ENCODE measurements at places on chromosomes 7 and 10.

- DNase-seq = no peak
These were observed 65.4 kb downstream of the FANK1 start for GRCh38 chr10:125961743-125962142.

DNA sequence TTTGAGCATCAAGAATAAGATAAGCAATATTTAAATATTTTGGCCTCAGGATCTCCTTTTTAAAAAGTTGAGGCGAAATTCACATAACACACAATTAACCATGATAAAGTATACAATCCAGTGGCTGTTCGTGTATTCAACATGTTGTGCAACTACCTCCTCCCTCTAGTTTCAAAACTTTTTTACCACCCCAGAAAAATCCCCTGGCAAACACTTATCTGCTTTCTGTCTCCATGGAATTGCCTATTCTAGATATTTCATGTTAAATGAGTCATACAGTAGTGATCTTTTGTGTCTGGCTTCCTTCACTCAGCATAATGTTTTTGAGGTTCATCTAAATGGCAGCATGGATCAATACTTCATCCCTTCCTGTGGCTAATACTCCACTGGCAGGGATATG is 31.8 kb upstream of the IL15RA start:
- DNase-seq = peak; percentile 78

- no peak for DNase-seq
These were observed 76.5 kb upstream of the DDC start for GRCh38 chr7:50641442-50642405.

DNA sequence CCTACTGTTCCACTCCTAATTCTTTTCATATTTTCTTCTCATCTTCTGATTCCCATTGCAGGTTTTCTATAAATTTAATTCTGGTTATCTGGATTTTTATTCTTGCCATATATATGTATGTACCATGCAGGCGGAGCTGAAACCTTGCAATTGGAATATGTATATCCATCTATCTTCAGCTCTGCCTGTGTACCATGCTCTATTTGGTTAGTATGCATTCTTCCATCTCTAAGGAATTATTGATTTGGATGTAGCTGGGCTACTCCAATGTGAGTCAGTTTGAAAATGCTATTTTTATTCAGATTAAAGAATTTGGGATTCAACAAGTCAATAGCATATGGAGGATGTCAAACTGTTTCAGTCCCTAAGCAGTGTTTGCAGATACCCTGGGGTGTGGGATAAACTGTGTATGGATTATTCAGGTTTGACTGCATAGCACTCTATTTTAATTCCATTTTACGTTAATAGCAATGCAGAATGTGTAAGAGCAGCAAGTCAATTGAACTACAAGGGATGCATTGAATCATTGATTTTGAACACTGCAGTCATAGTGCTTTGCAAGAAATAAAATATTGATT is 528.1 kb upstream of the FZD8 start:
- no peak for DNase-seq

DNA sequence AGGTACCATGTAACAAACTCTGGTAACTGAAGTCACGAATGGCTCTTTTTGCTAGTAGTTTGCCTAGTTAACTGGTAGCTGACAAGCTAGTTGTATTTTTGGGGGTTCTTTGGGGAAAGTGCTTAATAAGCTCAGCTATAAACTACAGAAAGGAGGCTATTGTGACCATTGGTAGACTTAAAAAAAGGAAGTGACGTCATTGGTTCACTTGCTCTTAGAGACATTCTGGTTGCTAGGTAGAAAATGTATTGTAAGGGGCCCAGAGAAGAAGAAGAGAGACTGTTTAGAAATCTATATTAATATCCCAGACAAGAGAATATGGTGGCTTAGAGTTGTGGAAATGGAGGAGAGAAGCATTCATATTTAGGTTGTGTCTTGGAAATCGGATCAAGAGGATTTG is 103.0 kb downstream of the NXPH1 start:
- no peak for DNase-seq

- DNase-seq = no peak
These were observed 10.4 kb downstream of the TACR2 start for GRCh38 chr10:69406302-69406811.

DNA sequence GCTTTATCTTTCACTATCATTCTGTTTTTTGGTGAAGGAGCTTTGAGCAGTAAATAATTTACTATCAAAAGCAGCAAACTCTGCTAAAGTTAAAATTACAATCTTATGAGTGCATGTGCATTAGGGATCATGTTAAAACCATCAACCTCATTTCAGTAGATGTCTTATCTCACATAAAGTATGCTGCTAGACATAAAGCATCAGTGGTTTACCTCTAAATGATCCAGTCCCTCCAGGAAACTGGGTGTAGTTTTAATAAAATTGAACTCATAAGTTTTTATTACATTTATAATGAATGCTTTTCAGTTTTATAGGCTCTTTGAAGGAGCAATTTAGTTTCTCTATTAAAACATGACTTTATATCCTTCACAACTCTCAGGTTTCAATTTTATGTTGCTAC is 108.7 kb downstream of the LRRN3 start:
- DNase-seq = no peak

GRCh38 chr10:112045938-112046337 is 137.6 kb downstream of the GPAM start:
- peak; percentile 14 for DNase-seq

GRCh38 chr7:46168671-46169383 is 247.8 kb upstream of the IGFBP3 start:
- no peak for DNase-seq

- DNase-seq = no peak
These were observed 87.3 kb downstream of the SEMA3A start for GRCh38 chr7:84107259-84107658.

DNA sequence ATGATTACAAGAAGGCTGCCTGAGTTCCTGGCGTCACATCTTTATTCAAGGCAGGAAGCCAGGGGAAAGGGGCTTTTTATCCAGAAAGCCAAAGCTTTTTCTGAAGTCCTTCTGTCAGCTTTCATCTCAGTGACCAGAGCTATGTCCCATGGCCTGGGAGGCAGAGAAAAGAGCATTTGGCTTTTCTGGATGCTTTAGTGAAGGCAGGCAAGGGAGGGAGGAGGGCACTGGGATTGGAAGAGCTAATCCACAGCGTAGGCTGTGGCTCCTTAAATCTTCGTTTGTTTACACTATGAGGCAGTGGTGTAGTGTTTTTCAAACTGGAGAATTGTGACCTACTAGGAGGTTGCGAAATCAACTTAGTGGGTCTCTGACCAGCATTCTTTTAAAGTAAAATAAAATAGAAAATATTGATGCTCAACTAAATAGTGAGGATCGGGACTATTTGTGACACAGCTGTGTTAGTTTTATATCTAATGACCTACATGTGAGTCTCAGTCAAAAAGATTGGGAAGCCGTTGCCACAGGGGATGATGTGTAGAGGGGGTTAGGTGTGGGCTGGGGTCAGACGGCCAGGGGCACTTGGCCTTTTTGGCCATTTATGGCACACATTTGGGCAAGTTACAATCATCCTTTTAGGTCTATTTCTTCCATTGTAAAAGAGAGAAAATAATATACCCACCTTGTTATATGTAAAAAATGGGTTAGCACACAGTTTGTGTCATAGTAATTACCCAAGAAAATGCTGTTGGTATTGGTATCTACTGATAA is 14.1 kb downstream of the CRYGN start:
- DNase-seq = peak; percentile 93

DNA sequence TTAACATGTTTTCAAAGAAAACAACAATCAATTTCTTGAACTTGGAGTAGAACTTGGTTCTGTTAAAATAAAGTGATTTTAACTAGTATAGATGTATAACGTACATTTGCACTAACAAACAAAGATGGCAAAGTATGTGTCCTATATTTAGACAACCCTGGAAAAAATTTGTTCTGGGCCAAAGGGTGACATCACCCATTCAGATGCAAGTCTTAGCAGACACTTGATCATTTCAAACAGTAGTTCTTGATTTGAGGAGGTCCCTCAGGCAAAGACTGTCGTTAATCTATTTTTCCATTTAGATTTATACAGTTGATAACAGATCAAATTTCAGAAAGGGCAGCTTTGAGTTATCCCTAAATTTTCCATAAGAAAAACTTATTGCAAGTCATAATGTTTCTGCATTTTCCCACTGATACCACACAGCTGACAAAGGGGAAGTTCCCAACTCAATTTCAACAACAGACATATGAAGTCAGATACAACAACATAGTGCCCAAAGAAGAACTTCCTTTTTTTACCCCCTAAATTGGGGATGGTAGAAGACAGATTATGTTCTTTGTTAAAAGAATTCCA is 5.2 kb downstream of the NMT2 start:
- DNase-seq = no peak

DNA sequence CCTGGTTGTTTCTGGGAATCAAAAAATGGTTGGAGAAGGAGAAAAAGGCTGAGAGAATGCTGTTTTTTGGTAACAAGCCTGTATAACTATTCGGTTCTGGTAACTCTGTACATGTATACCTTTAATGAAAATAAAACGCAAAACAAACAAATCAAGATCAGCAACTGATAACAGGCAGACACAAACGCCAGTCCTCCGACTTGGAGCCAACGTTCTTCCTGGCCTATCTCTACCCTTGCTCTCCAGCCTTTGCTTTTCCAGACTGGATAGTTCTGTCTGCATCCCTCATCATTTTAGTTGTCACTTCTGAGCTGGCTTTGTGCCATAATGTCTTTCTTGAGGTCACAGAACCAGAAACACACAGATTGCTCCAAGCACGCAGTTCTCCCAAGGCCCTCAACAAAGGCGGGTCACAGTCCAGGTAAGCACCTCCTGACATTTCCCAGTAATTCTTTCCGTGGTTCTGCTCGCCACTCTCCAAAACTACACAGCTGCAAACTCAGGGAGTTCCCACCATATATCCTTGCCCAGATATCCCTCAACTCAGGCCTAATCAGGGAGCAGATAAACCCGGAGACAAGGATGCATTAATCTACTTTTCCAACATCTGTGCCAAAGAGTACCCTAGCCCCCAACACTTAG is 20.2 kb downstream of the HIP1 start:
- DNase-seq = no peak

DNA sequence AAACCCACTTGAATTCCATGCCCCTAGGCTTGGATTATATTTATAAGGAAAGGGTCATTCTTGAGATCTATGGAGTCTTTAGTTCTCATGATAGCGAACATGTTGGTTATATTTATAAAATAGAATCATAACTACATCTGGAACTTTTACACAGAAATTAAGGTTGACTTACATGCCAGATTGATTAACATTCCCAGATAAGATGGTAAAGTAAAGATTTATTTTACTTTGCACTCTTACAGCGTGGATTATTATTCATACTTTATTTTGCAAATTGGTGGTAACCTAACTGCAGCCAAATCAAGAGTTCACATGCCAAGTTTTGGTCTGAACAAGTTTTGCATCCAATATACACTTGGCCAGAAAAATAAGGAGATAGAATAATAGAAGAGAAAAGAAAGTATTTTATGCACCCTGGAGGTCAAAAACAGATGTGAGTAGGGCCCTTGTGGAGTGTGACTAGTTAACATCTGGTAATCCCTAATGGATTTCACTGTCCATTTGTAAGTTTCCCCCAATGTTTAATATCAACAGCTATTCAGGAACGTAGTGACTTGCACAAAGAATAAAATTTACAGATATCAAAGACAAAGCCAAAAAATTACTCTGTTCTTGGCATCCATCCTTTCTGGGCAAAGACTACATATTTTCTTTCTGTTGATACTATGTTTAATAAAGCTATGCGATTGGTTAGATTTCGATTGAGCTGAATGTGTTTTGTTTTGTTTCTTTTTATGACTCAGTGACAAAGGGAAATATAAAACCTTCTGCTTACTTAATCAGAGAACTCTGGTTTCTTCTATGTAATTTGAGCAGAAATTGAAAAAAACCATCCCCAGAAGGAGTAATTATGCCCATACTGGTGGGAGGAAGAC is 10.1 kb upstream of the TMEM26 start:
- DNase-seq = peak; percentile 95

DNA sequence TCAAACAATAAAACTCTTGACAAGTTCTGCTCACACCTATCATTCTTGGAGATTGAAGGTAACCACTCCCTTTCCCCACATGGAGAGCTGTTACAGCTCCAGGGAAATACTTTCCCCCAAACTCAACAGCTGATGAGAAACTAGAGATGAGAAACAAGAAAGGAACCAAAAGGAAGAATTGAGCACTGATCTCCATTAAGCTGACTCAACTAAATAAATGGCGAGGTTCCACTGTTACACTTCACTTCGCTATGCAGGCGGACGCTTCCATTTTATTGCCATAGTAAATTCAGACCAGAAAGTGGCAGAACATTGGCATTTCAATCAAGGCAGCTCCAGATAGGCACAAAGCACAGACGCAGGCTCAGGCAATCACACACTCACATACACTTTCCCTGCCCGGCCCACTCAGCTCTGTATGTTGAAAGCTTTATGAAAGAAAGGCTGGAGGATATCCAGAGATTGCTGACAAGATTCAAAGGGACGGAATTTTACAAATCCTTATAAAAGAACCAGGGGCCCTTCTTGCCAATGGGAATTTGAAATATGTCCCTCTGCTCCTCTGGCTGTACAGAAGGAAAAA is 11.5 kb upstream of the YAE1 start:
- DNase-seq = no peak

DNA sequence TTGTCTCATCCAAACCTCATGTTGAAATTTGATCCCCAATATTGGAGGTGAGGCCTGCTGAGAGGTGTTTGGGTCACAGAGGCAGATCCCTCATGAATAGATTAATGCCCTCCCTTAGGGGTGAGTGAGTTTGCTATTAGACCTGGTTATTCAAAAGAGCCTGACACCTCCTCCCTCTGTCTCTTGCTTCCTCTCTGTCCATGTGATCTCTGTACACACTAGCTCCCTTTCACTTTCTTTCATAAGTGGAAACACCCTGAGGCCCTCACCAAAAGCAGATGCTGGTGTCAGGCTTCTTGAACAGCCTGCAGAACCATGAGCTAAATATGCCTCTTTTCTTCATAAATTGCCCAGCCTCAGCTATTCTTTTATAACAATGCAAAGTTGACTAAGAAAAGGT is 447.1 kb downstream of the MDFIC start:
- no peak for DNase-seq

DNA sequence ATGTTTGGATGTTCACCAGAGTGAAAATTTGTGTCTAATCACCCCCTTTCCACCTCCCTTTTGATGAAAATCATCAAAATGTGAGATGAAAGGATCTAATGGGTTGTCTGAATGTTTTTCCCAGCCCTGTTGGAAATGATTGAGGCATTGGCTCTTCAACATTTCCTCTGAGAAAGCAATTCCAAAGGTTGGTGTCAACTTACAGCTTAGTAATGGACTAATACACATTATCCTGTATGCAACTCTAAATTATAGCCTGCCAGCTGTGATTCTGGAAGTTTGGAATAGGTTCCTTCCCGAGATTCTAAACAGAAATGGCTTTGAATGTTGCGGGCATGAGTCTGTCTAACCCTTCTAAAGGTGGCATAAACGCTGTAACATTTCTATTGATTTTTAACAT is 152.9 kb downstream of the DYNC1I1 start:
- DNase-seq = no peak

GRCh38 chr7:96184783-96185182 is 137.1 kb downstream of the SLC25A13 start:
- no peak for DNase-seq

GRCh38 chr7:22997871-22998518 is 15.9 kb downstream of the HYCC1 start:
- DNase-seq = no peak
